ENCODE measurements at places on chromosomes 6 and 20. TPM values are rescaled to one million over a fixed set of nuclear protein-coding genes. Genes with fewer than 3 reads are reported as not detected.

The HLA-DQB2 gene
- total RNA-seq, result not detected

The SPATS1 gene
- not detected for total RNA-seq

The MBOAT1 gene
- 19.7 TPM for total RNA-seq

The HLA-DQB1 gene
- total RNA-seq, result 5.9 TPM

The UTRN gene
- 108 TPM for total RNA-seq

The EGFL8 gene
- 26.0 TPM for total RNA-seq

The RHAG gene
- total RNA-seq, result not detected

The SLC17A3 gene
- total RNA-seq, result not detected

The MEI4 gene
- total RNA-seq, result not detected

The HLA-DOB gene
- total RNA-seq, result 4.3 TPM

DNA sequence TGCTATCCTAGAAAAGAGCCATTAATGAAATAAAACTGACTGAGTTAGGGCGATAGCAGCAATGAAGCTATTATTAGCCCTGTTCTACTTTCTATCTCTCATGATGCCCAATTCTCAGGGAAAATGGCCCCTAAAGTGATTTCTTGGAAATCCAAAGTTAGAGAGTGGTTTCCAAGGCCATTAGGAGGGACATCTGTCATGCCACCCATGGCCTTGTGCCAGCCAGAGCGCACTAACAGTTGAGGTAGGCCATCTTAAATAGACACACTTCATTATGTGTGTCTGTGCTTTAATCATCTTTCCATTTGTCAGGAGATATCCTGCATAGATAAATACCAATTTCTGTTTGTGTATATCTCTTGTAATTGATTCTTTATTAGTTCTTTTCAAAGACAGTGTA lies 261.6 kb downstream of the NRN1 start:
- H3K36me3 ChIP-seq, result no peaks in the 10 kb centered on the region
- H3K27me3 ChIP-seq, result no peaks in the 10 kb centered on the region
- no peaks in the 10 kb centered on the region for H3K4me1 ChIP-seq
- H3K4me3 ChIP-seq, result no peak overlapping the region

GRCh38 chr6:56329271-56330050 lies 82.1 kb upstream of the COL21A1 start:
- no peak overlapping the region for H3K27ac ChIP-seq
- no peak overlapping the region for H3K4me3 ChIP-seq
- no peaks in the 10 kb centered on the region for H3K36me3 ChIP-seq
- DNase-seq, result no peak
- H3K27me3 ChIP-seq, result no peaks in the 10 kb centered on the region

DNA sequence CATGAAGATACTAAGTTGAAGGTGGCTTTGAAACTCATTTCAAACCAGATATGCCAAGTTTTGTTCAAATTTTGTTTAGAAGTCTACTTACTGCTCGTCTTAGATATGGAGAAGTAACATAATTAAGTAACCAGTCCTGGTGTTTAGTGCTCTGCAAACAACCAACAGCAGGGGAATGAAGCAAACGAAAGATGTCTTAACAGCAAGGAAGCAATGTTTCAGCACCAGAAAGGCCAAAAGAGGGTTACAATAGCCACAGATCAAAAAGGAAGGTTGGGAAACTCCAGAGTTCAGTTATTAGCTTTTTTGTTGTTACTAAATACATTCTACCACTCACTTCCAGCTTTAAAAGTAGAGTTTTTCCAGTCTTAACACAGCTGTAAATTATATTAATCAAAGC lies 45.1 kb downstream of the LHFPL5 start:
- H3K4me3 ChIP-seq, result no peak overlapping the region
- H3K4me1 ChIP-seq, result no peaks in the 10 kb centered on the region
- no peak for DNase-seq
- no peaks in the 10 kb centered on the region for H3K27me3 ChIP-seq

GRCh38 chr20:16475225-16475624 lies 98.0 kb downstream of the KIF16B start:
- no peak for DNase-seq
- H3K27me3 ChIP-seq, result no peaks in the 10 kb centered on the region
- no peak overlapping the region for H3K4me3 ChIP-seq
- peak overlapping the region; percentile 9 for H3K27ac ChIP-seq
- peaks cover 46% of the 10 kb centered on the region for H3K4me1 ChIP-seq

- H3K27ac ChIP-seq, result no peak overlapping the region
- no peaks in the 10 kb centered on the region for H3K36me3 ChIP-seq
- no peaks in the 10 kb centered on the region for H3K4me1 ChIP-seq
Measured at GRCh38 chr20:11111191-11111590, 437.4 kb upstream of the JAG1 start.

GRCh38 chr6:138235205-138235604 lies 16.9 kb upstream of the PBOV1 start:
- peaks cover 3% of the 10 kb centered on the region for H3K36me3 ChIP-seq
- H3K27ac ChIP-seq, result peak overlapping the region; percentile 95
- no peaks in the 10 kb centered on the region for H3K27me3 ChIP-seq
- no peak overlapping the region for H3K4me3 ChIP-seq

DNA sequence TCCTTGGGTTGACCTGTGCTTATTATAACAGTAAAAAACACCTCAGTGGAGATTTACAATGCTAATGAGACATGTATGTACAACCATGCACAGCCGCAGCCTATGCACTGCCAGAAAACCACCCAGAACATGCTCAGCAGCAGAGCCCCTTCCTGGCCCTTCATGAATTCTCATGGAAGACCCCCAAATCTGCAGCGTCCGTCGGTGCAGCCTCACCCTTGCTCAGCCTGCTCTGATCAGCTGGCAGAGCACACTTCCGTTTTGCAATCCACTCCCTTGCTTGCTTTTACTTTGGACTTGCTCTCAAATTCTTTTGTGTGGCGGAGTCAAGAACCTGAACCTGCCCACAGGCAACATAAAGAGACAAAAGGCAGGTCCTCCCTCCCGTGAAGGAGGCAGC lies 378.2 kb upstream of the SULF2 start:
- H3K4me3 ChIP-seq, result no peak overlapping the region
- DNase-seq, result no peak
- H3K27ac ChIP-seq, result 0 out of 2 replicates have a peak overlapping the region, but pooled peaks have one; percentile 15

DNA sequence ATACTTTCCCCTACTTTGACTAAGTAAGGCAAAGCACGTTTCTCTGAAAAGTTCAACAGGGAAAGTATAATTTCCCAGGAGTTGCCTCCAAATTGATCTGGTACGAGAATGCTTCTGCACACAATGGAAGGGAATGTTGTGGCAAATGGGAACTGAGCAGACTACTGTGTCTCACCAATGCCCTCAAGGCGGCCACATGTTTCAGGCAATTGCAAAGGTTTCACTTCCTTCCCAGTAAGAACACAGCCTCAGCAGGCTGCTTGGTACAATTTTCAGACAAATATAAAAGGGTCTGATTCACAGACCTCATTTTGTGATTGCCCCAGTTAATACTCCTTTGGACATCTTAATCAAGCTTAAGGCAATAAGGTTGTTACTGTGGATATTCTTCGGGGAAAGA lies 71.2 kb downstream of the KIAA0319 start:
- no peak overlapping the region for H3K27ac ChIP-seq
- no peak overlapping the region for H3K4me3 ChIP-seq
- no peaks in the 10 kb centered on the region for H3K4me1 ChIP-seq
- no peaks in the 10 kb centered on the region for H3K27me3 ChIP-seq

- no peaks in the 10 kb centered on the region for H3K27me3 ChIP-seq
- no peaks in the 10 kb centered on the region for H3K36me3 ChIP-seq
- no peak overlapping the region for H3K27ac ChIP-seq
- H3K4me1 ChIP-seq, result no peaks in the 10 kb centered on the region
- no peak for DNase-seq
- H3K4me3 ChIP-seq, result no peak overlapping the region
Measured at GRCh38 chr20:5136096-5136495, 9.3 kb downstream of the CDS2 start.

DNA sequence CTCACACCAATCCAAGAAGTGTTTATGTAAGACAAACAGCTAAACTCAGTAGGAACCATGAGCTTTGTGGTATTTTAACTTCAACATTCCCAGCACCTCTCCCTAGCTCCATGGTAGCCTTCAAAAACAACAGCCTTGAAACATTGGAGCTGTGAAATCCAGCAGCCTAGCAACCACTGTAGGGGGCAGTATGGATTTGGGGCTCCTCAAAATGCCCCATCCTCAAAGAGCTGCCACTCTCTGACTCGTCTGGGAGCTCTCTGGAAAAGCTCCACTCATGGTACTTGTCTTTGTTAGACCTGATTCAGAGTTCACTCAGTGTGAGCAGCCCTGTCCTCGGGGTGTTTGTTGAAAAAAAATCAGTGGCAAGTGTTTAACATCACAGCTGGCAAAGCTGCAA lies 82.9 kb downstream of the KIF6 start:
- H3K4me1 ChIP-seq, result no peaks in the 10 kb centered on the region
- no peak for DNase-seq
- H3K27me3 ChIP-seq, result peaks cover 7% of the 10 kb centered on the region

GRCh38 chr6:140174524-140174923 lies 800.1 kb upstream of the CITED2 start:
- H3K27ac ChIP-seq, result peak overlapping the region; percentile 40
- H3K4me1 ChIP-seq, result peaks cover 18% of the 10 kb centered on the region
- no peaks in the 10 kb centered on the region for H3K27me3 ChIP-seq
- DNase-seq, result peak; percentile 99
- no peak overlapping the region for H3K4me3 ChIP-seq

- no peak for DNase-seq
- H3K4me1 ChIP-seq, result no peaks in the 10 kb centered on the region
- H3K27me3 ChIP-seq, result peaks cover 40% of the 10 kb centered on the region
- no peak overlapping the region for H3K4me3 ChIP-seq
Measured at GRCh38 chr6:167211881-167212712, 54.3 kb upstream of the GPR31 start.

- H3K27me3 ChIP-seq, result 0 out of 2 replicates have a peak, but pooled peaks cover 13% of the 10 kb centered on the region
- no peaks in the 10 kb centered on the region for H3K36me3 ChIP-seq
- H3K27ac ChIP-seq, result no peak overlapping the region
- no peak overlapping the region for H3K4me3 ChIP-seq
Measured at GRCh38 chr20:64056639-64056888, 6.4 kb upstream of the TCEA2 start.

GRCh38 chr20:62487561-62488354 lies 12.0 kb upstream of the GATA5 start:
- no peak overlapping the region for H3K4me3 ChIP-seq
- peaks cover 39% of the 10 kb centered on the region for H3K27me3 ChIP-seq
- DNase-seq, result no peak
- H3K27ac ChIP-seq, result no peak overlapping the region
- no peaks in the 10 kb centered on the region for H3K36me3 ChIP-seq
- peaks cover 15% of the 10 kb centered on the region for H3K4me1 ChIP-seq

DNA sequence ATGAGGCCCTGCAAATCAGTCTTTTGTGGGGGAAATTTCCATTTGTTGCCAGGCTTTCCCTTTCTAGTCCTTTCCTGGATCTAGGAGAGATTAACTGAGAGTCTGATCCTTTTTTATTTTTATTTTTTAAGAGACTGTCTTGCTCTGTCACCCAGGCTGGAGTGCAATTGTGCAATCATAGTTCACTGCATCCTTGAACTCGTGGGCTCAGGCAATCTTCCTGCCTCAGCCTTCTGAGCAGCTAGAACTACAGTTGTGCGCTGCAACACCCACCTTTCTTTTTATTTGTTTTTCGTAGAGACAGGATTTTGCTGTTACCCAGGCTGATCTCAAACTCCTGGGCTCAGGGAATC lies 22.9 kb downstream of the OR2B2 start:
- no peak overlapping the region for H3K27ac ChIP-seq
- H3K36me3 ChIP-seq, result no peaks in the 10 kb centered on the region
- no peak for DNase-seq

DNA sequence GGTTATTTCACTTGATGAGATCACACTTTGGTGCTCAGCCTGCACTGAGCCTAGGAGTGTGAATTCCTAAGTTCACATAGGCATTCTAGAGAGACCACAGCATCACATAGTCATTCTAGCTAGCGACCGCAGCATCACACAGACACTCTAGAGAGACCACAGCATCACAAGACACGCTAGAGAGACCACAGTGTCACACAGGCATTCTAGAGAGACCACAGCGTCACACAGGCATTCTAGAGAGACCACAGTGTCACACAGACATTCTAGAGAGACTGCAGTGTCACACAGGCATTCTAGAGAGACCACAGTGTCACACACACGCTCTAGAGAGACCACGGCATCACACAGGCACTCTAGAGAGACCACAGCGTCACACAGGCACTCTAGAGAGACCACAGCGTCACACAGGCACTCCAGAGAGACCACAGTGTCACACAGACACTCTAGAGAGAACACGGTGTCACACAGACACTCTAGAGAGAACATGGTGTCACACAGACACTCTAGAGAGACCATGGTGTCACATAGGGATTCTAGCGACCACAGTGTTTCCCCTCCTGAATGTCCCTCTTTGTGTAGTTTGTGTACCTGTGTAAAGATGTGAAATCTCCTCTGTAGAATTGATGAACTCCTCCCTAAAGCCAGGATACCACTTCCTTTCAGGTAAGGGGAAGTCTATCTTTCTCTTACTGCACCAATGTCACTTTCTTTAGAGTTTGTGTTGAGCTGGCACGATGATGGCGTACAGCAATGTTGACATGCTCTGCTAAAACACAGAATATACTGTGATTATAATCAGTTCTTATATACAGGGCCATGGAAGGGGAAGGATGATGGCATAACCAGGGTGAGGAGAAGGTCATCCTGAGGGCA lies 169.4 kb downstream of the ZDHHC14 start:
- peaks cover 44% of the 10 kb centered on the region for H3K4me1 ChIP-seq
- H3K4me3 ChIP-seq, result no peak overlapping the region
- peak overlapping the region; percentile 93 for H3K27ac ChIP-seq
- H3K27me3 ChIP-seq, result no peaks in the 10 kb centered on the region

DNA sequence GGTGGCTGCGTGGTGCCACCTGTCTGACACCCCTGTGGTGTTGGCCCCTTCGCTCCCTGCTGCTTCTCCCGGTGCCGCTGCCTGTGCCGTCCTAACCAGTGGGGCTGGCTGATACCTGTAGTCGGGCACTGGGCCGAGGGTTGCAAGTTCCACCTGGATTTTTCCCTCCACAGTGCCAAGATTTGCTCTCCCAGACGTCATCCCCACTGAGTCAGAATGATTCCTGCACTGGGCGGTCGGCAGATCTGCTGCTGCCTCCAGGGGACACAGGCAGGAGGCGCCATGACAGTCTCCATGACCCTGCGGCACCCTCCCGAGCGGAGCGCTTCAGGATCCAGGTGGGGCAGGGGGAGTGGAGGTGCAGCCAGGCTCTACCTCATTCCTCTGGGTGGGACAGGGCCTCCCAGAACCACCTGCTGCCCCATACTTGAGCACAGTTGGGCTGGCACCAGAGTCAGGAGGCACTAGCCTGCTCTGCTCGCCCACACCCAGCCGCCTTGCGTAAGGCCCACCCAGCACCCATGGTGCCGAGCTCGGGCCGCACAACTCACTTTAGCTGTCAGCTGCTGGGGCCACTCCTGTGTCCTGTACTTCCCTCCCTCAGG lies 60.2 kb downstream of the TCP11 start:
- H3K4me1 ChIP-seq, result no peaks in the 10 kb centered on the region
- no peaks in the 10 kb centered on the region for H3K27me3 ChIP-seq

DNA sequence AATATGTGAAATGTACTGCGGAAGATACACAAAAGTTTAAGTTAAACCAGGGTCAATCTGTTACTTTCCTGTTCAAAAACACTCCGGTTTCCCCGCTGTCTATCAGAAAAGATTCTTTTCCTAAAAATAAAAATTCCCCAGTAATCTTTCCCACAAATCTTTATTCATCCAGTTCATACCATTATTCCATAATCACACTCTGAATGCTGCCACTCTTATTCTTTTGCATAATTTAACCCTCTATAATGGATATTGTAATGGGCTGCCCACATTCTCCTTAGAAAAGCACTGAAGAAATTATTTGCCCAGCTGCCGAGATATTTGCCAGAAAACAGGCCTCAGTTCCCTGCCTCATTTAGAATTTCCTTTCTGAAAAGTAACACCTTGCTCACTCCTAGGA lies 68.6 kb downstream of the EPHA7 start:
- H3K4me1 ChIP-seq, result no peaks in the 10 kb centered on the region
- no peak overlapping the region for H3K27ac ChIP-seq
- H3K36me3 ChIP-seq, result no peaks in the 10 kb centered on the region
- no peak overlapping the region for H3K4me3 ChIP-seq

GRCh38 chr20:25459111-25459830 lies 51.8 kb downstream of the GINS1 start:
- H3K4me3 ChIP-seq, result no peak overlapping the region
- no peaks in the 10 kb centered on the region for H3K4me1 ChIP-seq
- H3K27me3 ChIP-seq, result no peaks in the 10 kb centered on the region
- DNase-seq, result no peak

Measured in PC-9 (cell line).